Inflammatory macrophage (primary cell): ENCODE measurements at places on chromosomes 5 and 9.

DNA sequence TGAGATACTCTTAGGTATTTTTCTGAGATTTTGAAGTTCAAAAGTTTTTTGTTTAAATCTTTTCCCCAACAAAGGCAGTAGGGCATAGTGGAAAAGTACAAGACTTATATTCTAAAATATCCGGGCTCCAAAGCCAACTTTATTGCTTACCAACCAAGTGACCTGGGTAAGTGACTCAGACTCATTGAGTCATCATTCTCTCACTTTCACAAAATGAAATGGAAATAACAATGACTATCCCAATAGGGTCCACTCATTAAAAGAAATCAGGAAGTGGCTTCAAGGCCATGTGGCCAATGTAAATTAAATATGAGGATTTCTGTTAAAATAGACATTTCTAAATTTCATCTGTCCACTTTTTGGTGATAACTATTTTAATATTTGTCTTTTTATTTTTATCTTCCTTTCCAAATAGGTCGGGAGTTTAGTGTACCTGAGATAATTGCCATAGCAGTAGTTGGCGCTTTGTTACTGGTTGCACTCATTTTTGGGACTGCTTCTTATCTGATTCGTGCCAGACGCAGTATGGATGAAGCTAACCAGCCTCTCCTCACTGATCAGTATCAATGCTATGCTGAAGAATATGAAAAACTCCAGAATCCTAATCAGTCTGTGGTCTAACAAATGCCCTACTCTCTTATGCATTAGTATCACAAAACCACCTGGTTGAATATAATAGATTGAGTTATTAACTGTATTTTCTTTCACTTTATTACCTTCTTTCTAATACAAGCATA lies 15.5 kb downstream of the TYRP1 start:
- no peak for DNase-seq

DNA sequence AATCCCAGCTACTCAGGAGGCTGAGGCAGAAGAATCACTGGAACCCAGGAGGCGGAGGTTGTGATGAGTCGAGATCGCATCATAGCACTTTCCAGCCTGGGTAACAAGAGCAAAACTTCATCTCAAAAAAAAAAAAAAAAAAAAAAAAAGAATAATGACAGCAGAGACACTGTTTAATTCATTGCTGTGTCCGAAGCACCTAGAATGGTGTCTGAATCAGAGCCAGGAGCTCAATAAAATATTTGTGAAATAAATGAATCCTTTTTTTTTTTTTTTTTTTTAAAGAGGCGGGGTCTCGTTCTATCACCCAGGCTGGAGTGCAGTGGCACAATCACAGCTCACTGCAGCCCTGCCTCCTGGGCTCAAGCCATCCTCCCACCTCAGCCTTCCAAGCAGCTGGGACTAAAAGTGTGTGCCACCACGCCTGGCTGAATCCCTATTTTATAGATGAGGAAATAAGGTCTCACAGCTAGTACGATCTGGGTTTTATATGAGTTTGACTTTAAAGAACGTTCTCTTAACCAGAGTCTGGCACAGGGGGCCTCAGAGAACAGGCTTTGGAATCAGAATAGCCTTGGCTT lies 47.8 kb downstream of the THOC3 start:
- no peak for DNase-seq

DNA sequence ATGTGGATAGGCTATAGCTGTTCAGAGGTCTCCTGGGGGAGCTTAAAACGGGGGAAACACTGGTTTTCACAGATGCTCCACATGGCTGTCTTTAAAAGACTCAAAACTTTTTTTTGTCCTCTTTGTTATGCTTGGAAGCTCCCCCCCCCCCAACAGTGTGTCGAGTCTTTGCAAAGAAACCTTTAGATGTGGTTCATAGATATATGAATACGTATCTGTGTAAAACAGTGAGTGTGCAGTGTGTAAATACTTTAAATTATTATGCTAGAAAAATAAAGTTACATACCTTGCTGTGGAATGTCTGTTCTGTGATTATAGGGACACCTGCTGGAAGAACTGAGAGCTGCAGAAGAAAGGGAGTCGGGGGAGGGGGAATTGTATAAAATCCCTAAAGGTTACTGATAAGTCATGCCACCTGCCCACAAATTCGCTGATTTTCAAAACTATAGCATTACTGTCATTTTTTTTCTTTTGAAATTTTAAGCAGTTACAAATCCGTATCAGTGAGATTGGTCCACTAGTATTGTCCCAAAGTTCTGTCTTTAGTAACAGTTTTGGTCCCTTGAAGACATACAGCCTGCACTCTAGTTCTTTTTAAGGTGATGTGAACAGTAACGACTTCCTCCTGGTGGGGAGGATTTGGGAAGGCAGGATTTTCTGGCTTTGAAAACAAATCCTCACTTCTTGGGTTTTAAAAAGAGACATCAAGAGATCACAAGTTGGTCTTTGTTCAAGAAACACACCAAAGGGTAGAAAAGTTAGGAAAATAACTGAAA lies 22.9 kb downstream of the RGMB start:
- peak; percentile 22 for DNase-seq

- peak; percentile 58 for DNase-seq
Measured at GRCh38 chr5:40399349-40399748, 280.4 kb upstream of the PTGER4 start.

DNA sequence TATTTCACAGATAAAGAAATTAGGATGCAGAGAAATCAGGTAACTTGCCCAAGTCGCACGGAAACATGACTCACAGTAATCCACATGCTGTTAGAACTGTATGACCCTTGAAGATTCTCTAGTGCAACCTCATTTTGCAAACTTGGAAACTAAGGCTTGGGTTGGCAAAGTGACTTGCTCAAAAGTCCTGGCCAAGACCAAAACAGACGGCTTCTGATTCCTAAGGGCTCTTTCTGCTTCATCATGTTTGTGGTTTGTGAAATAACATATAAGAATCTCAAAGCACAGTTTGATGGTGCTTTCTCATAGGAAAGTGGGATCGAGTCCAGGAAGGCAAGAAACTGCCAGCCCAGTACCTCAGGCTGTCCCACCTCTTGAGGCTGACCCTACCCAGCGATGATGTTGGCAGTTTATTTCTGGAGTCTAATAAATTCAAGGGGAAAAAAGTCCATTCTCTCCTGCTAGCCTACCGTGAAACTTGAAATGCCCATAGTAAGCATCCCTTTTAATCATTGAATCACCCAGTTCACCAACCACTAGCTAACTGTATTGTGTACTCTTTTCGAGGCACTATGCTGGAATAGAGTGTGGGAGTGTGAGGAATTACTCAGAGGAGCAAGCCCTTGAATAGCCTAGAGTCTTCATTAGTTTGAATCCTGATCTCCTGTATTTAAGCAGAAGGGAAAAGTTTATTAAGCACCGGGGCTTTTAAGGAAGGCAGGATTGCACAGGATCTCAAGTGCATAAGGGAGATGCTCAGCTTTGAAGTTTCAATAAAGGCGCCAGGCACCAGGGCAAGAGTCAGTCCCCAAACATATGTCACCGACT lies 14.1 kb downstream of the CAPSL start:
- DNase-seq: no peak

GRCh38 chr9:9045572-9045971 lies 1246.0 kb upstream of the DMAC1 start:
- DNase-seq: no peak

DNA sequence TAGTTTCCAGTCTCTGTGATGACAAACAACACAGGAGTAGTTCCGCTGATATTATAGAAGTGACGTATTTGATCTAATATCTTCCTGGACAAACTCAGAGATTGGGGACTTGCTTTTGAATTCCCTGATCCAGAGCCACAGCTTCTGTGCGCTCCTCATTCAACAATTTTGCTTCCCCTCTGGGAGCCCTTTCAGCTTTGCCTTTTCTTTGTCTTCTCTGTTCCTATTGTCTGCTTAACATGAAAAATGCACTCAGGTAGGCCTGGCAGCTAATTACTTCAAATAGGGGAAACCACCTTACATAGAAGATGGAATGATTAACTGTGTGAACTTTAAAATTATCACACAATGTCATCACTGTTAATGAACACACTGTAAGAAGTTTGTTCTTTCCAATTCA lies 192.9 kb downstream of the EPB41L4A start:
- no peak for DNase-seq

DNA sequence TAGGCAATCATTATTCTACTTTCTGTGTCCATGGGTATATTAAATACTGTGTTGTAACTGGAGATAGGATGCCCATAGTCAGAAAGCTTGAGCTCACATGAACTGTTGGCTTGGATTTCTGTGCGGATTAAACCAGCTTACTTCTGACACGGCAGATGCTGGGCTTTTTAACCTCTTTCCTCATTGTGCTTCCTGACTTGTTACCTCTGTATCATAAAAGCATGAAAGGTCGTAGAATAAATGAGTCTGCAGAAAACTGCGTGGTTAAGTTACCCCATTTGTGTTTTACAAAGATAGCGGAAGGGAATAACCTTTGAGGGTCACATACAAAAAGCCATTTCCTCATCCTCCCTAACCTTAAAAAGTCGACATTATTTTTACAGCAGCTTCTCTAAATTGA lies 199.5 kb upstream of the DMRT1 start:
- peak; percentile 35 for DNase-seq

- no peak for DNase-seq
Measured at GRCh38 chr5:73759771-73760170, 133.8 kb downstream of the ARHGEF28 start.

DNA sequence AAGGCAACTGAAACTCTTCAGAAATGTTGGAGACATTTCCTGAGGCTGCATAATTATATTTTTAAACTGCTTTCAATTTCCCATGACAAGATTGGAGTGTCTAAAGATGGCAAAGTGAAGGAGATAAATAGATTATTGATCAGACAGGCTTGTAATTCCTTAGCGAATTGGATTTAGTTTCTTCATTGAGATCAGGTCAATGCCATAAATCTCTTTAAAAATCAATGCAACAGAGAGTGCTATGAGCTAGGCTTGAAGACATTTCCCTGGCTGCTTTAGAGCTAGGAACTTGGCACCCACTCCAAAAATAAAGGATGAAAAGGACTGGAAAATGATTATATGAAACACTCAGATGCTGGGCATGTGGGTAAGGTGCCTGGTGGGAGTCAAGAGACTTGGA lies 828.4 kb downstream of the TLR4 start:
- no peak for DNase-seq

DNA sequence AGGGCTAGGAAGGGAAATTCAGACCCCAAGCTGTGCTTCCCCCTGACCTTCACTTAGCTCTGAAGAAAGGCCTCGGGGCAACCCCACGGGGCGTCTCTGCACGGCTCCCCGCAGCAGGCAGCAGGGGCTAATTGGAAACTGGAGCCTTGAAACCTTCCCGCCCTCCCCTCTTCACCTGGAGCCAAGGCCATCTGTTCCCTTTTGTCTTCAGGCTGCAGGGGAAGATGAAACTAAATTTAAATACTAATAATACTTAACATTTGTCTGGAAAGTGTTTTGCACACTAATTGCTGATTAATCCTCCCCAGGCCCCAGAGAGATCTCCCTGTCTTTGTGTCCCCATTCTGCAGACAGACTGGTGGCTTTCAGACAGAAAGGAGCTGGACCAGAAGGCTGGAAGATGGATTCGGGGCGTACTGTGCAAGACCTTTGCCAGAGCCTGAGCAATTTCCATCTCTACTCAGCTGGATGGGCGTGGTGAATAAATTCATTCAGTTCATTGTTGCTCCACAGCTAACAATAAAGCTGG lies 34.1 kb upstream of the CPLX2 start:
- no peak for DNase-seq

- no peak for DNase-seq
Measured at GRCh38 chr9:104868303-104868686, 59.7 kb downstream of the ABCA1 start.

- no peak for DNase-seq
Measured at GRCh38 chr9:126703002-126703865, 89.5 kb downstream of the LMX1B start.

DNA sequence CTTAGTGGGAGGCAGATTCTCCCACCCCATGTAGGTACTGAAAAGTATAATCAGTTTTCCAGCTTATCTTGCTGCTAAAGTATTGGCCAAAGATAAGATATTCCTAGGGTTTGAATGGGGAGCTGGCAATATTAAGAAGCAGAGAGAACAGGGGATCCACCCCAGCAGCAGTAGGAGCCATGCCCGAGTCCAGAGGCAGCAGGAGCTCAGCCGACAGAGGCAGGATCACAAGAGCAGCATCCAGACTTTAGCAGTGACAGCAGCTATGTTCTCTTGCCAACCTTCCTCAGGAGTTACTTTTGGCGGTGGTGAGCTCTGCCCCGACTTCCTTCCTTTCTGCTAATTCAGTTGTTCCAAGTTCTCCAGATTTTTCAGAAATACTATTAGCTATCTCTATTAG lies 224.5 kb downstream of the GADD45G start:
- DNase-seq: no peak

DNA sequence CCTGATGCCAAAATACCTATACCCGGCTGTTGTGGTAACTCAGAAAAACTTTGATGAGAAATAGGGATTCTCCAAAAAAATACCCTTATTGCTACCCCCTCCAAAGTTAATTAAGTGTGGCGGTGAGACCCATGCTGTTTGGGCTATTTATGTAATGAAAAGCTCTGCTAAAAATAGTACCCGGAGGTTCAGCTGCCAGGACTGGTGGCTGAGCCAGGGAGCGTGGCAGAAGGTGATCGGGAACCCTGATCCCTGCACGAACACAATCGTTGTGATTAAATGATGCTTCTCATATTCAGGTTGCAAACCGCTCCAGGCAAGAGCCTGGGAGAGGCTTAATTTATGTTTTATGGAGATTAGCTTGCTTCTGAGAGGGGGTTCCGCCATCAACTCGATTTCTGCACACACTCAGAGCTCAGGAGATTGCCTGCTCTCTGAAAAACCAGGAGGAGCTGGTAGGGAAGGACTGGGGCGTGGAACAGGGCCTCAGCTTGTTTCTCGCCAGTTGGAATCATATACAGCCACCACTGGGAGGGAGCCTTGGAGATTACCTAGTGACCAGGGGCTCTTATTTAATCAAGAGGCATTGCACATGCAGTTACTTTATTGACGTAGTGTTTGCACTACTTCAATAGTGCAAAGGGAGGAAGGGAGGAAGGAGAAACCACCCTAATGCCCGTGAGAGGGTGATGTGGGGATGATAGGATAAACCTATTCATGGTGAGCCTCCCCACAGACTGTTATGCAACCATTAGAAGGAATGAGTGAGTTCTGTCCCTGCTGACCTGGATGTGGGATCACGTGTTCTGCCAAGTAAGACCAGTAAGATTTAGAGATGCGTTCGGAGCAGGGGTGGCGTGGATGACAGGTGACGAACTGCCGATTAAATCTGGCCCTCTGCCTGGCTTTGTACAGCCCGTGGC lies 23.4 kb downstream of the HRH2 start:
- no peak for DNase-seq

- no peak for DNase-seq
Measured at GRCh38 chr5:113243349-113243664, 191.5 kb downstream of the TSSK1B start.

- DNase-seq: peak; percentile 92
Measured at GRCh38 chr5:131209506-131210150, 38.9 kb downstream of the LYRM7 start.

- peak; percentile 61 for DNase-seq
Measured at GRCh38 chr9:110217656-110218099, 9.7 kb upstream of the C9orf152 start.
